Fibroblast of pulmonary artery (primary cell): ENCODE measurements at places on chromosomes 13 and 19.

- DNase-seq, result no peak
Measured at GRCh38 chr19:48020686-48021085, 23.2 kb downstream of the CABP5 start.

GRCh38 chr19:28341810-28342350 is 871.1 kb downstream of the UQCRFS1 start:
- no peak for DNase-seq

- DNase-seq, result no peak
Measured at GRCh38 chr19:36838784-36839324, 667 bp upstream of the ZNF790 start.

- peak; percentile 24 for DNase-seq
Measured at GRCh38 chr19:22945560-22945959, 57.4 kb downstream of the ZNF728 start.

- peak; percentile 45 for DNase-seq
Measured at GRCh38 chr13:97279913-97280312, 57.8 kb downstream of the MBNL2 start.

DNA sequence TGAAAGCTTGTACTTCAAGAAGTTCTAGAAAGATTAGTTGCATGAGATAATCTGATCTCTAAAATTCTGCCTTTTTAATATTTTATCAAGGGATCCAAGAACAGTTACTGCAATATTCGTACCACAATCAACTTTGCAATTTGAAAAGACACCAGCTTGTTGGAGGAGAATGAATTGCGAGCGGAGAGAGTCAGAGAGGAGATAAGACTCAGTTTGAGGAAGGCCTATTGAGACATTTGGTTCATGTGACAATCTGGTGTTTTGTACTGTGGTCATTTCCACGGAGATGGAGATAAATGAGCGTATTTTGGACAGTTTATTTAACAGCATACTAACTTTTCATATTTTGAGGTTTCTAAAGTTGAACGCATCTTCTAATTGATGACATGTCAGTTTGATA is 1276.0 kb downstream of the EFNB2 start:
- DNase-seq, result no peak
